IPS-NIHi11 (cell line): ENCODE measurements at places on chromosomes 2 and 18.

GRCh38 chr18:183769-184168, 25.4 kb downstream of the USP14 start:
- DNase-seq: no peak

DNA sequence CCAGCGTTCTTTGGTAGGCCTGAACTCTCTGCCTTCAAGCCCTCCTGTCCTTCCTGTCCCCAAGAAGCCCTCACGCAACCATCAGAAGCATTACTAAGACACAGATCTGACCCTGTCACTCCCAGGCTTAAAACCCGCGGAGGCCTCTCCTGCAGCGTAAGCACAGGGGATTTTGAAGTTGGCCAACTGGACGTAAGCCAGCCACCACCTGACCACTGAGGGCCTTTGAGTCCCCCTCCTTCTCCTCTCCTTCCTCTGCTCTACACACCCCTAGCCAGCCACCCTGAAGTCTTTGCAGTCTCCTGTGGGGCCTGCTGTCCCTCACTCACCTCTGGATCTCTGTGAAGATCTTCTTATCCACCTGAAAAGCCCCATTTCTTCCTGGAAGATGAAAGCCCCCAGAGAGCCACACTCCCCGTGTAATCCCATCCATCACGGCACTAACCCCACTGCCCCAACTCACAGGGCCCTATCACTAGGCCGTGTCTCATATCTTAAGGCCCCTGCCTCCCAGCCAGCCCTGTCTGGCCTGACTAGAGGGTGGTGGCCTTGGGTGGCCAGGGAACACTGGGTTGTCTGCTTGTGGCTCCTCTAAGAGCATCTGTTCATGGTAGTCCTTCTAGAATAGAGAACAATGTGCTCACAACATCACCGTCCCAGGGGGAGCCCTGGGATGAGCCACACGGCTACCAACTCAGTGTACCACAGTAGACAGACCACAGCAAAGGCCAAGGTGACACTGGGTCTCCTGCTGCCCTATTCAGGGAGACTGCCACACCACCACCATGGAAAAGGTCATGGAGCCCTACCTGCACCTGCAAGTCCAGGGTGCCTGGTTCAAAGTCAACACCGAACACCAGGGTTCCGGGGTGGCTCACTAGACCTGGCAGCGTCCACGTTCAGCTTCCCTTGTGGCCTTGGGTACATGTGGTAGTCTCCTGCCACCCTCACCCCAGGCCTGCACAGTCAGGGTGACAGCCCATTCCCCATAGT, 191.6 kb downstream of the ZBTB7C start:
- DNase-seq: no peak

GRCh38 chr18:62828852-62829251, 113.5 kb downstream of the PHLPP1 start:
- DNase-seq: no peak

DNA sequence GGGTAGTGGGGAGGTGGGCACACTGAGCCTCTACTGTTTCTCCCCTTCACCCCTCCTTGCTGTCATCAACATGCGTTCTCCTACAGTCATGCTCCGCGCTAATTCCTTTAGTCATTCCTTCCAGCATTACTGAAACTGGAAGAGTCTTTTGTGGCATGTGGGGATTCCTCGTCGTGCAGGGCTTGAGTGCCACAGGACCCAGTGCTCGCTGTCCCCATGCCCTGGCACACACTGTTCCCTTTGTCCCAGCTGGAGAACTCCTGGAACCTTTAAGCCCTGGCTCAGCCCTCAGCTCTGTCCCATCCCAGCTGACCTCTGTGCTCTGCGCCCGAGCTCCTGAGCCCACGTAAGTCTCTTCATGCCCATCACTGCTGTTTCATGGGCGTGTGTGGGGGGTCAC, 42.1 kb downstream of the ODC1 start:
- no peak for DNase-seq

DNA sequence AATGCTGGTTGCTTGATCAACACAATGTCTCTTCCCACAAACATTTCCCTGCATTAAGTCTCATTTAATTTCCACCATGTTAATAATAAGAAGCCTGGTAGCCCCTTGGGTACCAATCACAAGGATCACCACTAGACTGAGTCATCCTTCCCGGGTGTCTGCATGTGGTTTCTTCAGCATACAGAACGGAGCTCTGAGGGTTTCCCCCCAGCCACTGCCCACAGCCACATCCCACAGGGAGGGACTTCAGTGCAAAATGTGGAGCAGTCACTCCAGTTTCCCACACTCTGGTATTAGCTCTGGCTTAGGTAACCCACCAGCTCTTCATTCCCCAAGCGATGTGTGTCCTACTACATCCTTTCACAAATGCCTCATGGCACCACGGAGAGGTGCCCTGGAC, 42.7 kb upstream of the POLE4 start:
- DNase-seq: no peak

DNA sequence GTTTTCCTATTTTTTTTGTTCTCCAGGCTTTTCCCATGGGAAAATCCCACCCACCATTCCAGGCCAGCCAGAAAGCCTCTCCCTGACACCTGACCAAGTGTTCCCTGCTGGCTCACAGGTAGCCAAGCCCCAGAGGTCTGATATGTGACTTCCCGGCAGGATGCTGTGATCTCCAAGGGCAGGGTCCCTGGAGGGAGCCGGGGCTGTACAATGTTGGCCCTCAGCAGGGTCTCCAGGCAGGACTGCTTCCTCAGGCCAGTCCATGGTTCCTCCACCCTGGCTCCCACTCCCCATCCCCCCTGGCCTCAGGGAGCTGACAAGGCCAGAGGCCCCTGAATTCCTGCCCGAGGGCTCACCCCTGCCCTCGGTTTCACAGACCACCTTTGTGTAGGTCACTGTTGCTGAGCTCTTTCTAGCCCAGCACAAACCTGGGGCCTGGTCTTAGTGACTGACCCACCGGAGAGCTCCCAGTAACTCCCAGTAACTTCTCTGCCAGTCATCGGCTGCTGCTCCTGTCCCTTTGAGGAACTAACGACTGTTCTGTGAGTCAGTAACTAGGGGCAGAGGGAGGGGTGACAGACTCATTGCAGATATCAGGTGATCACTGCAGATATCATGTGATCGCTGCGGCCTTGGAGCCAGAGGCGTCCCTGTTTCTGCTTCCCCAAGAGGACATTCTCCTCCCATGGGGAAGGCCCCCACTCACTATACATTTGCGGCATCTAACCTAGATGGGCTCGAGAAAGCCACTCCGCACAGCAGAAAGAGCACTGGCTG, 38.7 kb downstream of the SDC1 start:
- DNase-seq: no peak
